ENCODE measurements at places on chromosomes 5 and 9.

GRCh38 chr5:151155775-151156506 is 1.6 kb downstream of the ANXA6 start:
- DNase-seq = no peak

DNA sequence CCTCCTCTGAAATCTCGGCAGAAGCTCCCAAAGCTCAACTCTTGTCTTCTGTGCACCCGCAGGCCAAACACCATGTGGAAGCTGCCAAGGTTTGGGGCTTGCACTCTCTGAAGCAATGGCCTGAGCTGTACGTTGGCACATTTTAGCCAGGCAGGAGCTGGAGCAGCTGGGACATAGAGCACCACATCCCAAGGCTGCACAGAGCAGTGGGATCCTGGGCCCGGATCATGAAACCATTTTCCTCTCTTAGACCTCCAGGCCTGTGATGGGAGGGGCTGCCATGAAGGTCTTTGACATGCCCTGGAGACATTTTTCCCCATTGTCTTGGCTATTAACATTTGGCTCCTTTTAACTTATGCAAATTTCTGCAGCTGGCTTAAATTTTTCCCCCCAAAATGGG is 567.1 kb upstream of the ZNF608 start:
- DNase-seq = no peak

DNA sequence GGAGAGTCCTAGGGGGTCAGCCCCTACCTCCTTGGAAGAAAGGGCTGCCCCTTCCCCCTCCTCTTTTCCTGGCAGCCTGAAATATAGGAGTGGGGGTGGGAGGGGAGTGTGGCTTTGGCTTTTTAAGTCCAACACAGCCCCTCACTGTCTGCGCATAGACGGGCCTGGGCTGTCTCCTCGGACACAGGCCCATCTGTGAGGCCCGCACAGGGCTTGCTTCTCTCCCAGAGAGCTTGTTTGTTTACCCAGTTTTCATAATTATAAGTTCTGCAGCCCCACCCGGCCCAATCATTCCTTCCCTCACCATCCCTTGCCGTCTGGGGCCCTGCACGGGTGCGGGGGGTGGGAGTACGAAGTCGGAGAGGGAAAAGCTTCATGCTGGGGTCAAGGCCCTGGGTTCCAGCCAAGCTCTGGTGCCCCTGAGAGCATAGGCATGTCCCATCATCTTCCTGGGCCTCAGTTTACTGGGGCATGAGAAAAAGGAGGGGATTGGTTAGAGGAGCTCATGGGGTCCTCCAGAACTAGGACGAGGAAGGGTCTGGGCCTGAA is 54.0 kb upstream of the STXBP1 start:
- peak; percentile 67 for DNase-seq

GRCh38 chr5:31008231-31008630 is 185.3 kb upstream of the CDH6 start:
- no peak for DNase-seq

- no peak for DNase-seq
Observed at GRCh38 chr9:122379340-122379739, 8.5 kb downstream of the PTGS1 start.

- DNase-seq = no peak
Observed at GRCh38 chr5:168939156-168939800, 360.1 kb upstream of the PANK3 start.

DNA sequence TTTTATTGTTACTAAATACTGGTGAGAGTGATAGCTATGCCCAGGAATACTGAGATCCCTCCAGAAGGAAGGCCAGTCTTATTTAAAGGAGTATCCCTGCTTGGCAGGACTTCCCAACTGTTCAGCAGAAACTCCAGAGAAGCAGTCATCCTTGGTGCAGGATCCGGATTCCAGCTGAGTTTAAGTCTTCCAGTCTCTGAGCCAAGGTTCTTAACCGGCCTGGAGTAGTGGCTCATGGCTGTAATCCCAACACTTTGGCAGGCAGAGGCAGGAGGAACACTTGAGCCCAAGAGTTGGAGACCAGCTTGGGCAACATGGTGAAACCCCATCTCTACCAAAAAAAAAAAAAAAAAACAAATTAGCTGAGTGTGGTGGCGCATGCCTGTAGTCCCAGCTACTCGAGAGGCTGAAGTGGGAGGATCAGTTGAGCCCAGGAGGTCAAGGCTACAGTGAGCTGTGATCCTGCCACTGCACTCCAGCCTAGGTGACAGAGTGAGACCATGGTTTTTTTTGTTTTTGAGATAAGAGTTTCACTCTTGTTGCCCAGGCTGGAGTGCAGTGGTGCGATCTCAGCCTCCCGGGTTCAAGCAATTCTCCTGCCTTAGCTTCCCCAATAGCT is 7.6 kb downstream of the NAIF1 start:
- no peak for DNase-seq

DNA sequence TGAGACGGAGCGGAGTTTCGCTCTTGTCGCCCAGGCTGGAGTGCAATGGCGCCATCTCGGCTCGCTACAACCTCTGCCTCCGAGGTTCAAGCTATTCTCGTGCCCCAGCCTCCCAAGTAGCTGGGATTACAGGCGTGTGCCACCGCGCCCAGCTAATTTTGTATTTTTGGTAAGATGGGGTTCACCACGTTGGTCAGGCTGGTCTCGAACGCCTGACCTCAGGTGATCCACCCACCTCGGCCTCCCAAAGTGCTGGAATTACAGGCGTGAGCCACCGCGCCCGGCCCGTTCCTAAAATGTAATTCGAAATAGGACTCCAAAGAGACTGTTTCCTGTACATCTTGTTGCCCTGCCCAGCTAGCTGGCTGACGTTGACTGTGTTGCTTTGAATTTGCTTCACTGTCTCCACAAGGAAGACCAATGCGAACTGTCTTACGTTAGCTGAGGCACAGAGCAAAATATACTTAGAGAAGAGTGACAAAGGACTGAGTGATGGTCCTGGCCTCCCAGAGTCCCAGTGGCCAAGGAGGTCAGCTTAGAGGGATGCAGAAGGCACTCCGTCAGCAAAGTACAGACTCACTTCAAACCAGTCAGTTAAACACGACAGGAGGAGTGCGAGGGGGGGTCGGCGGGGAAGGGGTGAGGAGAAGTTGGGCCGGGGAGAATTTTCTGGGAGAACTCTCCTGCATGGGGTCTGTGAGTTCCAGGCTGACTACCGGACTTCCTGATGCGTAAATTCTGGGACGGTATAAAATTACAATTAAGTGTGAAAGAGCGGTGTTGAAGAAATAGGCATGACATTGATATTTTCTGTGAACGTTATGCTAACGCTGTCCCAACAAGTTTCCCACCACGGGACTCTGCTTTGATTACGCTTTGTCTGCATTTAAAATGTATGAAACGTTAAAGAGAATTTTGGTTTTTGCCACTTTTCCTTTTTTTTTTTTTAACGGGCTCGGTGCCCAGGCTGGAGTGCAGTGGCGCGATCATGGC is 6.8 kb upstream of the TRIM41 start:
- no peak for DNase-seq

DNA sequence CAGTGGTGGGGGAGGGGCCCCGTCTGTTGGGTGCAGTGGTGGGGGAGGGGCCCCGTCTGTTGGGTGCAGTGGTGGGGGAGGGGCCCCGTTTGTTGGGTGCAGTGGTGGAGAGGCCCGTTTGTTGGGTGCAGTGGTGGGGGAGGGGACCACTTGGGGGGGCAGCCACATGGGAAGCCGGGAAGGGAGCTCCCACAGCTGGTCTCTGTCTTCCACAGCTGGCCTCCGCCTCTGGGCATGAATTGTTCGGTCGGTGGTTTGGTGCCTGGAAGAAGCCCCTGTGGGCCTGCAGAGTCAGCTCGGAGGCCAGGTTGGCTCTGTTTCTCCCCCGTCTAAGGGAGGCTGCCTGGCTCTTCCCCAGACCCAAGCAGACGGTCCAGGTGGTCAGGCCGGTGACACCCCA is 69.3 kb downstream of the COL5A1 start:
- peak; percentile 14 for DNase-seq

DNA sequence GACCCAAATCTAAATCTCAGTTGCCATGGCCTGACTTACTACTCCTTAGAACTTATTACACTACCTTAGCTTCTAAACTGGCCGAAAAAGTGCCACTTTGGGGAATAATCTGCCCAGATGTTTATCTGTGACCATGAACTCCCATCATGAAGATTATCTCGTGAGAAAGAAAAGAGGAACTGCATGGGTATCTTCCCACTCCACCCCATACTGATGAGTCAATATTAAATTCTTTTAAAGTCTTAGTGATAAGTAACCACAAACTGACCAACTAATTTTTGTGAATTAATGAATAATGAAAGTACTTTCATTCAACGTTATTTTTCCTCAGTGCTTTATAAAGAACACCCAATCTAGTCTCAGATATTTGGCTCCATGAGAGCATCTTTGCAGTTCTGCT is 493.5 kb downstream of the EBF1 start:
- DNase-seq = no peak

- no peak for DNase-seq
Observed at GRCh38 chr5:107157809-107158208, 512.9 kb downstream of the EFNA5 start.

DNA sequence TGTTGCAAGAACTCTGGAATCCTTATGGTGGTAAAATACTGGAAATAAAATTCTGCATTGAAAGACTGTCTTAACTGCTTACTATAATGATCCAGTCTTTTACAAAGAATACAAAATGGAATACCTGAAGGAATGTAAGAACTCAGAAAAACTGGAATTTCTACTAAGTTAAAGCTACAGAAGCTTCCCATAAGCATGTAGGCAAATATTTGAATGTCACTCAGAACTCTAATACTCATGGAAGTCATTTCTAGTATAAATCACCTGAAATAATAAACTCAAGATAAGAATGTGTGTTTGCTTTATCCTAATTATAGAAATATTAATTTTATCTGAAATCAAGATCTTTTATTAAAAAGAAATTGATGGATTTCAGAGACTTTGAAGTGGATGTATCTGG is 54.8 kb downstream of the FEM1C start:
- DNase-seq = no peak

DNA sequence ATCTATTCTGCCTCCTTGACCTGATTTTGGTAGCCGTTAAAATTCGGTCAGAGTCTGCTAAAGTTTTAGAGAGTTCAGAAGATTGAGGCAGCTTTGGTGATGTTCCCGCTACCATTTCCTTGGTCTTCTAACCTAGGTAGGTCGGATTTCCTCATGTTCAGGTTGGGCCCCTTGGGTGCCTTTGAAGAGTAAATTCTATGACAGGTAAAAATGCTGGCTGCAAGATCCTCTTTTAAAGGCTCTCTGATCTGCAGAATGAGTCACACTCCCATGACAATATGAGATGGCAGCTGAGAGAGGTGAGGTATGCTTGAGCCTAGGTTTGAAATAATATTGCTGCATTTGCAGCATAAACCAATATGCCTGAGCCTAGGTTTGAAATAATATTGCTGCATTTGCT is 198.9 kb downstream of the TSSK1B start:
- DNase-seq = no peak

DNA sequence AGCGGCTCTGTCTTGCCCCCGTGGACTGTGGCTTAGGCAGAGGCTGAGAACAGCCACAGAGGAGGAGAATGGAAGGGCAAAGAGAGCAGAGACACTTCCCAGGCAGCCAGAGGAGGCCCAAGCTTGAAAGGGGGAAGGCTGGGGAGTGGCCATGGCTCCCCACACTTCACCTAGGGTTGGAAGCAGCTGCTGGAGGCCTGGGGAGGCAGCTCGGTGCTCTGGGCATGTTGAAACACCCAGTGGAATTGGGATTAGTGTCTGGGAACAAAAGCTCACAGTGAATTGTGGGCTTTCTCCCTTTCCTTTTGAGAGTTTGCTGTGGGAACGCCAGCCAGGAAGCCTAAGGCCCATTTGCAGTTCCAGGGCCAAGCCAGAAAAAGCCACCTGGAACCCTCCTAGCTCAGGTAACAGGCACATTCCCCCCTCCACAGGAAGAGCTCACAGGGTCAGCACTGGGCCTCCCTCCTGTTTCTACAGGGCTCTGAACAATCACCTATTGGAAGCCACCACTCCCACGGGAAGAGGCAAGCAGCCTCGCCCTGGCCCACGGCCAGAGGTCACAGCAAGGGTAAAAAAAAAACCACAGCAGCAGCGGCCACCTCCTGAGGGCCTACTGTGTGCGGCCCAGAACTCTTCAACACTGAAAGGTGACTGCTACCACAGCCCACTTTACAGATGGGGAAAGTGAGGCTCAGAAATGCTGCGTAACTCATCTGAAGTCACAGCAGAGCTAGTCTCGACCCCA is 20.2 kb downstream of the EEIG1 start:
- DNase-seq = peak; percentile 58

DNA sequence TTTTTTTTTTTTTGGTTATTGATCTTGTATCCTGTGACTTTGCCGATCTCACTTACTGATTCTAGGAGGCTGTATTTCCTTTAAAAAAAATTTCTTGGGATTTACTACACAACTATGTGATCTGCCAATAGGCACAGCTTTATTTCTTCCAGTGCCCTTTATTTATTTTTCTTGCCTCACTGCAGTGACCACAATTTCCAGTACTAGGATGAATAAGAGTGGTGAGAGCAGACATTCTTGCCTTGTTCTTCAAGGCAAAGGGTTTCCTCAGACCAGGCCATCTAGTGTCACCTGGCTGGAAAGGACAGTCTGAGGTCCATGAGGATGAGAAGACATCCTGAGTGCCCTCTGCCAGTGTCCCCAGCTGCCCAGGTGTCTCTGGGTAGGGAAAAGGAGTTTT is 265.4 kb downstream of the SPOCK1 start:
- DNase-seq = no peak

- DNase-seq = no peak
Observed at GRCh38 chr9:111298731-111299598, 31.1 kb downstream of the OR2K2 start.

DNA sequence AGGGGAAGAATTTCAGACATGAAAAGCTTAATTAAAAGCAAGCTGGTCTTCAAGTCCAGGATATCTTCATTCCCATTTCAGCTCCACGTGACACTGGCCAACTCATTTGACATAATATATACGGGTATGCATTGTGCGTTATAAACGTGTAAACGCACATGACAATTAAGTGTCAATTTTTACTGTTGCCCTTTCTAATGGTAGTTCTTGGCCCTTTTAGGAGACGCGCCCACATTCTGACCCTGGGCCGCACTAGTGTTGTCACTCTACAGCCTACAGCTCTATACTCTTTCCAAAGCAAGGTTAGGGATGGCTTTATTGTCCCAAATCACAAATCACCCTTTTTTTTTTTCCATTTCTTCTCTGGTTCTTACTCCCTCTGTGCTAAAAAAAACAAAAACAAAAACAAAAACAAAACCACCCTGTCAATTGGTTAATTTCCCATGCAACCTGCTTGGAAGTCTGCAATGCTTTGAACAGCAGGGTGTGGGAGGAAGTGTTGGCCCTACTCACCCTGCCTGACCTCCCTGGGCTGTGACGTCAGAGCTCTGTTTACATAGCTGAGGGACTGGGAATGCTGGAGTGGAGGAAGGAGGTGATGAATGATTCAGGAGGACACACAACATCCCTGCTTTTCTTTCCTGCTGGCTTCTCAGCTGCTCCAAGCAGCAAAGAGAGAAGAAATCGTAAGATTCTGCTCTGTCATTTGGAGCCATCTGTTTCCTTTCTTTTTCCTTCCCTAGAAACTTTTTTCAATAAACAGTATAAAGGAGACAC is 19.3 kb downstream of the RFK start:
- DNase-seq = peak; percentile 79

- DNase-seq = no peak
Observed at GRCh38 chr5:122156724-122157325, 27.5 kb downstream of the ZNF474 start.

- no peak for DNase-seq
Observed at GRCh38 chr5:166746506-166746905, 1544.9 kb upstream of the WWC1 start.

GRCh38 chr5:91136271-91136670 is 246.8 kb downstream of the ARRDC3 start:
- no peak for DNase-seq

Data from Right ventricle myocardium inferior (tissue), 1 donor.